ENCODE measurements at places on chromosomes 1 and 21.

DNA sequence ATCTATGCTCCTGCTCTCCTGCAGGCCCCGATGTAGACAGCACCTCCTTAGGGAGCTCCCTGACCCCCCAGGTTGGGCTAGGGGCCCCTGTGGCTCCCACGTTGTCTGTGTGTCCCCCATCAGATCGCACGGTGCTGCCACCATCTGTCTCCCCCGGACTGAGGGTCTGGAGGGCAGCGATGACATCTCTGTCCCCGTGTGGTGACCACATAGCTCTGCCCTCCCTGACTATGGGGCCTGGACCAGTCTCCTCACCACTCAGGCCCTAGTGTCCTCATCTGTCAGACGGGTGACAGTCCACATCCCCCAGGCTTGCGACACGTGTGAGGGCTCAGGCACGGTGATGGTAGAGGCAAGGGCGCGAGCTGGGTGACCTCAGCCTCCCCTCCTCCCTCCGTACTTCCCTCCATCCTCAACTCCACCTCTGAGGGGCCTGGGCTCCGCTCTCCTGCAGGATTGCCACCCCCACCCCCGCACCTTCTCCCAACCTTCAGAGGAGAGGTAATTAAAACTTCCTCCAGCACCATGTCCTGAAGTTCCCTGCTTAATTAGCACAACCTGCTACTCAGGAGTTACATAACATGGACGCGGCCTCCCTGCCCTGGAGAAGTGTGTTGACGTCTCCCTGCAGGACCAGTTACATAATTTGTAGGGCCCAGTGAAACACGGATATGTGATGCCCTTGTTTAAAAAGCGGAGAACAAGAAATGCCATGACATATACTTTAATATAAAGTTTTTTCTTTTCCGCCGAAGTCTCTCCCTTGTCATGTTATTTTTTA is 288.2 kb downstream of the PTPRU start:
- no peak for DNase-seq

DNA sequence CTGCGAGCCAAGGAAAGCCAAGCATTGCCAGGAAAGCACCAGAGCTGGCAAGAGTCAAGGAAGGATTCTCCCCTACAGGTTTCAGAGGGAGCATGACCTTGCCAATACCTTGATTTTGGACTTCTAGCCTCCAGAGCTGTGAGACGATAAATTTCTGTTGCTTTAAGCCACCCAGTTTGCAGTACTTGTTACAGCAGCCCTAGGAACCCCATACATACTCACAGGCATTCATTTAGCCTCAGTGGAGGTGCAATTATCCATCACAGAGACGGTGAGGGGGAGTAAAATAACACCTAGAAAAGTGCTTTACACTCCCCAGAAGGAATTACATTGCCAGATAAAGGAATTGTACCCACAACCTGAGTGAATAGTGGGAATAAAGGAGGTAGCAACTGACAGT is 167.4 kb upstream of the NFIA start:
- no peak for DNase-seq

GRCh38 chr1:64535938-64536835 is 66.3 kb downstream of the CACHD1 start:
- DNase-seq, result no peak

GRCh38 chr1:21586846-21587601 is 77.8 kb downstream of the ALPL start:
- no peak for DNase-seq

DNA sequence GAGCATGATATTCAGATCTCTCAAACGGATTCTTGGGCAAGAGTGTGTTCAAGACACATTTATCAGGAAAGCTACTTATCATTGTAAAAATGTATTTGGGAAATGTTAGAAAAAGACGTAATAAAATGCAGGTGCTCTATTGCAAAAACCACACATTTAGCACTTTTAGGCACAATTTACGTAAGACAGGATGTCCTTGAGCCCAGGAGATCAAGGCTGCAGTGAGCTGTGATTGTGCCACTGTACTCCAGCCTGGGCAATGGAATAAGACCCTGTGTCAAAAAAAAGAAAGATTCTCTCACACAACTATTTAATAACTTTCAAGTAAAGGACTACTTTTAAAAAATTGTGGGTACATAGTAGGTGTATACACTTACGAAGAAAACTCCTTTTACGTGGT is 18.4 kb downstream of the SLC25A33 start:
- DNase-seq, result no peak

DNA sequence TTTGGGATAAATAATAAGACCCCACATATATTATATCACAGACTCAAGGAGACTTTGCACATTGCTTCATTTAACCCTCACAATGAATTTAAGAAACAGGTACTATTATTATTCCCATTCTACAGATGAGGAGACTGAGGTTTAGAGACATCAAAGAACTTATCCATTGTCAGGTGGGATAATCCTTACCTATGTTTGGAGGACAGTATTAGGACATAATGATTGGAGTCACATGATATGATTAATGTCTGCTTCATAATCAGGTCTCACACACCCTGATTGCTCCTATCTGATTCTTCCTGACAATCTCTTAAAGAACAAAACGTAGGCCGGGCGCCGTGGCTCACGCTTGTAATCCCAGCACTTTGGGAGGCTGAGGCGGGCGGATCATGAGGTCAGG is 16.9 kb downstream of the IRF2BP2 start:
- DNase-seq, result no peak

- no peak for DNase-seq
These were observed 7.5 kb upstream of the LEPR start for GRCh38 chr1:65412984-65413375.

DNA sequence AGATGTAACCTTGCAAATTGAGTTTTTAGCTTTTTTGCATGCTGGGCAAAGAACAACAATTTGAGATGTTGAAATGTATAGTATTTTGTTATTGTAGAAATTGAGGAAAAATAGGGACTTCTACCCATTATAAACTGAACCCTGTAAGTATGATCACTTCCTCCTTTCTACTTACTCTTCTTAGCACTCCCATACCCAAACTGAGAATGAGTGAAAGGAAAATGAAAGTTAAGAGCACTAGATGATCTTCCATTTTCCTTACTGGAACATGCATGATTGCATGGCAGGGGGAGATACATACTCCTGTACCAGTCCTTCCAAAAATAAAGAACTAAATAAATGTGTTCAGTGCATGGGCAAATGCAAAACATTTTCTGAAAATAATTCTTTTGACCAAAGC is 107.4 kb upstream of the KIAA1614 start:
- DNase-seq, result no peak

DNA sequence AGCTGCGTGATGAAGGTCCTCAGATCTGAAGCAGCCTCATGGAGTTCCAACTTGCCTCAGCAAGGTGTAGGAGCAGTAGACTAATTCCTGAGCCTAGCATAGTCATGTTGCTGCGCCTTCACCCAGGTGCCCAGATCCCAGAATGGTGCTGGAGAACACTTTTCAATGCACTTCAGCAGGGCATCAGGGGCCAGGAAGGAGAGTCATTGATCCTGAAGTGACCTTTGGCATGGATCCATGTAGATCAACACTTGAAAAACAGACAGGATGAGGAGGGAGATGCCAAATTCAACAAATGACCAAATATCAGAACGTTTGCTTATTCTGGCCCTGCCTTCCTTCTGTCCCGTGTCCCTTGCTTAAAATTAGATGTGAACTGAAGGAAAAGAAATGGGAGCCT is 91.9 kb downstream of the LEPR start:
- no peak for DNase-seq

GRCh38 chr1:209587789-209588188 is 4.3 kb downstream of the CAMK1G start:
- no peak for DNase-seq

DNA sequence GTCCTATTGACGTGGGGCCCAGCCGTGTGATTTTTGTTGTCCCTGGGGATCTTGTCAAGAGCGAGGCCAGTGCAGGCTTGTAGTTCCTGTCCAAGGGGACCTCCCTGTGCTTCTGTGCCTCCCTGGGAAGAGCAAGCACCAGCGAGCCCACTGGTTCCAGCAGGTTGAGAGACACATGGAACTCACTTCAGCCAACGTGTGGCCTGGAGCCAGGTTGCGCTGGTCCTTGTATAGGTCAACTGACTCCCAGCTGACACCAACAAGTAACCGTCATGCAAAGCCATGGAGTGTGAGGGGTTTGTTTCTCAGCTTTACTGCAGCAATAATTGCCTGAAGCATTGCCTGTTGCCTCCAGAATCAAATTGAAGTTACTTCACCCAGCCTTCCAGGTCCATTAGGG is 63.0 kb downstream of the DISP3 start:
- DNase-seq, result no peak

DNA sequence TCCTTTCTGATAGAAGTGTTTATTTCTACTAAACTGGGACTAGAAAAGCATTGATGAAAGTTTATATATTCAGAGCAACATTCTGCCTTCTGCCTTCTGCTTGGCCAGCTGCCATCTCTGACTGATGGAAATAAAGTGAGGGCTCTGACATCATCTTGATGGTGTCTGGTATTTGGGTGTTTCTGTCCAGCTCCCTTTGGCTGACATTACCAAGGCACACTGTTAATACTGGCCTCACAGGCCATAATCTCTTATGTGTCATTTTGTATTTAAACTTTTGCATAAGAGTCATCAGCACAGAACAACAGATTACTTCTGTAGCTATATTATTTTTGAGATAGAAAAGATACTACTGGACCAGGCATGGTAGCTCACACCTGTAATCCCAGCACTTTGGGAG is 216.9 kb downstream of the RYR2 start:
- no peak for DNase-seq

GRCh38 chr1:163472651-163473248 is 151.0 kb downstream of the NUF2 start:
- no peak for DNase-seq

GRCh38 chr1:183845681-183846080 is 40.8 kb downstream of the RGL1 start:
- DNase-seq, result no peak

- no peak for DNase-seq
These were observed 37.7 kb downstream of the PIK3C2B start for GRCh38 chr1:204456826-204457442.

DNA sequence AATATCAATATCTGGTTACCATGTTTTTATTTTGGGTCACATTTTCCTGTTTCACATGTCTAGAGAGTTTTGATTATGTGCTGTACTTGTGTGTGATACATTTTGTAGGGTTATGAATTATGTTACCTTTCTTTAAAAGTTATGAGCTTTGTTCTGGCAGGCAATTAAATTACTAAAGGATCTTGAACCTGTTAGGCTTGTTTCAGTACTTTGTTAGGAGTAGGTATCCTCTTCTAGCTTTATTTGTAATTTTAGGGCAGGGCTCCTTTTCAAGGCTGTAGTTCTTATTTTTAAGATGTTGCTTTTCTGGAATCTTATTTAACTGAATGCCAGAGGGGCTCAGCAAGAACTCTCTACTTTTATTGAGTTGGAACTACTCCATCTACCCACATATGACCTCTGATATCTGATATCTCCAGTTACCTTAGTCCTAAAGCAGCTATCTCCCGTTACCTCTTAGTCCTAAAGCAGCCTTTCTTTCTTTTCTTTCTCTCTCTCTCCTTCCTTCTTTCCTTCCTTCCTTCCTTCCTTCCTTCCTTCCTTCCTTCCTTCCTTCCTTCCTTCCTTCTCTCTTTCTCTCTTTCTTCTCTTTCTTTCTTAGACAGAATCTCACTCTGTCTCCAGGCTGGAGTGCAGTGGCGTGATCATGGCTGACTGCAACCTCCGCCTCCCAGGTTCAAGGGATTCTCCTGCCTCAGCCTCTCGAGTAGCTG is 23.8 kb downstream of the KCTD3 start:
- DNase-seq, result no peak

DNA sequence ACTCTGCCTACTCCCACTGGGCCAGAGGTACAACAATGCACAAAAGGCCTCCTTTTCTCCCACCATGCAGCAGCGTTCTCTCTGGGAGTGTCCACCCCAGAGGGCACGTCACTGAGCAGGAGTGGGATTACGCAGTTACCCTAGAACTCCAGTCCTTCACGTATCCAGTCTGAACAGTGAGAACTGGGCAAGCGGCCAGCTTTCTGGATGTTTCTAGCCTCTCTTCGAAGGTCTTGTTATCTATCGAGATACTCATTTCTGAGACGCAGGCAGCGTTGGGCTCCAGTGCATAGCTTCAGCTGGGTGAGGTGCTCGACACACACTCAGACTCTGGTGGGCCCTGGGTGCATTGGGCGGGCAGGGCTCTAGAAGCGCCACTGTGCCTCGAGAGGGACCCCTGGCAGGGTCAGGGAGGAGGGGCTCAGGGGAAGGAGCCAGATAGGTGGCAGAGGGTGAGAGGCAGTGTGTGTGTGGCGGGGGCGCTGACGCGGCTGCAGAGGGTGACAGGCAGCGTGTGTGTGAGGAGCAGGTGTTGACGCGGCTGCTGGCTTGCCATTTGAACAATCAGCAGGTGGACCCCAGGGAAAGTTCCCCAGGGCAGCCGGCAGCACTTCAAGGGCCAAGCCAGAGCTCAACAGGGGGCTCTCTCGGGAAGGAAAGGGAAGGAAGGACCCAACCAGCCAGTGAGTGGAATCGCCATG is 27.9 kb downstream of the PRDM15 start:
- DNase-seq, result no peak

- no peak for DNase-seq
These were observed 8.3 kb downstream of the WARS2 start for GRCh38 chr1:119132179-119132578.

DNA sequence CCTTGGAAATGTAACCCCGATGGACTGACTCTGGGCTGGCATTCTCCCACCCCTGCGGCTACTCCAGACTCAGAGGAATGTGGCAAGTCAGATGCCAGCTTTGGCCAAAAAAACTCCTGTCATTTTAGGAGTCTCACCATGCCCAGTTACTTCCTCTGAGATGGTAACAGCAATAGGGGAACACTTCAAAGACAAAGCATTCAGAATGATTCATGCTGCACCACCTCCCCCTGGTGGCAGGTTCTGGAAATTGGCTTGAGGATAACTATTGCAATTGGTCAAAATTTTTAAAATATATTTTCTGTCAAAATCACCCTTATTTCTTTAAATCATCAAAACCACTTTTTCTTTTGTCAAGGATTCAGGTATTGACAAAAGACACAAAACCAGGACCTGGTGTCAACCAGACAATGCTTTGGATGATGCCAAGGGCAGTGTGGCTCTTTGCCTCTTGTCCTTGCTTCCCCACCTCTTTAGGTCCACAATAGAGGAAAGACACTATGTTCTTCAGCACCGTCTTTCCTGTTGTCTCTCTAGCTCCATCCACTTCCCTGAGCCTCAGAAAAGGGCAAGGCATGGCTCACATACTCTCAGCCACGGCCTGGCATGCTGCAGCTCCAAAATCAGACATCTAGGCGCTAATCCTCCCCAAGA is 9.9 kb upstream of the CDCA8 start:
- peak; percentile 54 for DNase-seq

Data from hippocampal formation (tissue), 2 donors.